Naive thymus-derived CD8-positive, alpha-beta T cell (primary cell): ENCODE measurements at places on chromosomes 1 and 21.
A peak's percentile ranks its signal among the peaks of the same experiment; 100 is the strongest.

DNA sequence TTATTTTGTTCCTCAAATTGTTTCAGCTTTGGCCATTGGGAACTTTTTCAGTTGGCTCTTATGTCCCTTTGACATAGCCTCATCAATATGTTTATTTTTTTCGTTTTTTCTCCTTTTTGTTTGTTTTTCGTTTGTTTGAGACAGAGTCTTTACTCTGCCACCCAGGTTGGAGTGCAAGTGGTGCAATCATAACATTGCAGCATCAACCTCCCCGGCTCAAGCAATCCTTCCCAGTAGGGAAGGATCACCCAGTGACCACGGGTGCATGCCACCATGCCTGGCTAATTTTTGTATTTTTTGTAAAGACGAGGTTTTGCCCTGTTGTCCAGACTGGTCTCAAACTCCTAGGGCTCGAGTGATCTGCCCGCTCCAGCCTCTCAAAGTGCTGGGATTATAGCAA is 8.1 kb downstream of the POLR3GL start:
- peaks cover 31% of the 10 kb centered on the region for H3K4me1 ChIP-seq
- H3K27me3 ChIP-seq = no peaks in the 10 kb centered on the region
- H3K4me3 ChIP-seq = no peak overlapping the region
- no peak for DNase-seq

DNA sequence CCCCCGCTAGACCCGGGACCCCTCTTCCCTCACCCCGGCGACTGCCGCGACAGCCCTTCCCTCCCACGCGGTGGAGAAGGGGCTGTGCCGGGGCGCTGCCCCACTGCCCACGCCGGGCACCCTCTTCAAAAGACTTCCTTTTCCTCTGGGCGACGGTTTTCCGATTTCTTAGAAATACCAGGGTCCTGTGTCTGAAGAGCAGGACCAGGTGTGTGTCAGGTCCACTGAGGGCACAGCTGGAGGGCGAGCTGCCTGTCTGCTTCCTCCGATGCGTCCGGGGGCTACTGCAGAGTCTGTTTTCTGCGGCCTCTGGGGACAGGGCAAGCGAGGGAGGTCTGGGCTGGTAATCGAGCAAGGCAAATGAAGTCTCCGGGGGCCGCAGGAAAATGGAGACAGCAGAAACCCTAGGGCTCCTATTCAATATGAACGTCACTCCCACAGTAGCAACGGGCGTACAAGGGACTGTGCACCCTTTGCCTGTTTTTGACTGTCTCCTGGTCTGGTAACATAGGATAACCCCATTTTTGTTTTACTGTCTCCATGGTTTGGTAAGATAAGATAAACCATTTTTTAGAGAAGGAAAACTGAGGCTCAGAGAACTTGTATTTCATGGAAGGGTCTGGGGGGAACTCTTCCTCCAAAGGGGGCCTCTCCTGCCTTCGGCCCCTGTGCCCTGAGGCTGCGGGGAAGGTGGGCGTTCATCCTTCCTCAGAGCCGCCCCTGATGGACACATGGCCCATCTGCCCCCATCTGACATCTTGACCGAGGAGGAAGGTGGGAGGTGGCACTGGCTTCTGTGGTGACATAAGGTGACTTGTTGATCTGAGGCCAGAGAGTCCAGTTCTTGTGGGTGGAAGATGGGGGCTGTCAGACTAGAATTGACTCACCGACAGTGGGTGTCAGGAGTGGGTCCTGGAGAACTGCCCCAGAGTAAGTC is 970 bp downstream of the TNFRSF1B start:
- no peaks in the 10 kb centered on the region for H3K27me3 ChIP-seq
- peak overlapping the region; percentile 98 for H3K27ac ChIP-seq
- H3K4me3 ChIP-seq = peak overlapping the region; percentile 99
- H3K4me1 ChIP-seq = peaks cover 77% of the 10 kb centered on the region

- H3K27me3 ChIP-seq = no peaks in the 10 kb centered on the region
- no peak for DNase-seq
- no peak overlapping the region for H3K27ac ChIP-seq
- no peak overlapping the region for H3K4me3 ChIP-seq
- H3K36me3 ChIP-seq = no peaks in the 10 kb centered on the region
- H3K4me1 ChIP-seq = no peaks in the 10 kb centered on the region
Measured at GRCh38 chr1:182251561-182251960, 140.0 kb downstream of the GLUL start.

DNA sequence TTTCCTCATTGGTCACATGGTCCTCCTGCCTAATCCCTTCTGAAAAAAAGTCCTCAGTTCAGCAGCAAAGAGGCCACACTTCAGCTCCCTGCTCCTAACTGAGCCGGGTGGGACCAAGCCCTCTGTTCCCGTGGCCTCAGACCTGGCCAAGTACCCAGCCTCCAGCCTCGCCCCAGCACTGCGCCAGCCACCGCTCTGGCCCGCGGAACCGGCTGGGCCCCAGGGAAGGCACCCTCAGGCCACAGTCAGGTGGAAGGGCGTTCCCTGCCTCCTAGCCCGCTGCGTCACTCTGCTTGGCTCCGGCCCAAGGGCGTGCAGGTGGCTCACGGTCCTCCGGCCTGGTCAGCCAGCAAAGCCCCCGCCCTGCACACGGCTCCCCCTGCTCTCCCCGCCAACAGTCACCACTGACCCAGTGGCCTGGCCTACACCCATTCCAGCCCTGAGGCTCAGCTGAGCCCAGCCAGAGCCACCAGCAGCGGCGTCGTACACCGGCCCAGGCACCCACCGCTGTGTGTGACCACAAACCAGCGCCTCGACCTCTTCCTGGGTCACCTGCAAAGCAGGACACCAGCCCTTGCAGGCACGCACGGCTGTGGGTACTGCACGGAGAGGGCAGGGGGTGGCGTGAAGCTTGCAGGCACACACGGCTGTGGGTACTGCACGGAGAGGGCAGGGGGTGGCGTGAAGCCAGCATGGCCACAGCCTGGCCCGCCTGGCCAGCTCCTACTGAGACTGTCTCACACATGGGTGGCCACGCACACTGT is 19.4 kb downstream of the NADK start:
- no peaks in the 10 kb centered on the region for H3K4me1 ChIP-seq
- H3K36me3 ChIP-seq = peaks cover 50% of the 10 kb centered on the region
- no peak for DNase-seq
- H3K4me3 ChIP-seq = no peak overlapping the region

GRCh38 chr1:204852854-204853253 is 17.8 kb upstream of the NFASC start:
- DNase-seq = no peak
- no peak overlapping the region for H3K4me3 ChIP-seq
- H3K27ac ChIP-seq = no peak overlapping the region
- peaks cover 6% of the 10 kb centered on the region for H3K27me3 ChIP-seq

DNA sequence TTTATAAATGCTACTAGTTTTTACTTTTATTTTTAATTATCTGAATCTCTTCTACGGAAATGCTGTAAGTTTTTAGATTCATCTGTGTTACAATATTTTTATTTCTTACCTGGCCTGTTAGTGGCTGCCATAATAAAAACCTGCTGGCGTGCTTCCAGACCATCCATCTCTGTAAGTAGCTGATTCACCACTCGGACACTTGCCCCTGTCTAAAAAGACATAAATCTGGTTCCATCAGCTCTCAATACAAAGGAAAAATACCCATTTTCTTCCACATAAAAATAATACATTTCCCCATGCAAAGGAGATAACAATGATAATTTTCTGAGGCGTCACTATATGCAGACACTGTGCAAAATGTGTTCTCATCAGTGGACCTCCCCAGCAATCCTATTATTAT is 62.0 kb downstream of the NVL start:
- H3K27me3 ChIP-seq = no peaks in the 10 kb centered on the region
- no peak overlapping the region for H3K27ac ChIP-seq
- H3K4me1 ChIP-seq = peaks cover under 1% of the 10 kb centered on the region
- DNase-seq = no peak
- no peak overlapping the region for H3K4me3 ChIP-seq
- no peaks in the 10 kb centered on the region for H3K36me3 ChIP-seq
